ENCODE measurements at places on chromosomes 5 and 9.

- no peak for DNase-seq
These were observed 55.2 kb downstream of the NEURL1B start for GRCh38 chr5:172696171-172696849.

DNA sequence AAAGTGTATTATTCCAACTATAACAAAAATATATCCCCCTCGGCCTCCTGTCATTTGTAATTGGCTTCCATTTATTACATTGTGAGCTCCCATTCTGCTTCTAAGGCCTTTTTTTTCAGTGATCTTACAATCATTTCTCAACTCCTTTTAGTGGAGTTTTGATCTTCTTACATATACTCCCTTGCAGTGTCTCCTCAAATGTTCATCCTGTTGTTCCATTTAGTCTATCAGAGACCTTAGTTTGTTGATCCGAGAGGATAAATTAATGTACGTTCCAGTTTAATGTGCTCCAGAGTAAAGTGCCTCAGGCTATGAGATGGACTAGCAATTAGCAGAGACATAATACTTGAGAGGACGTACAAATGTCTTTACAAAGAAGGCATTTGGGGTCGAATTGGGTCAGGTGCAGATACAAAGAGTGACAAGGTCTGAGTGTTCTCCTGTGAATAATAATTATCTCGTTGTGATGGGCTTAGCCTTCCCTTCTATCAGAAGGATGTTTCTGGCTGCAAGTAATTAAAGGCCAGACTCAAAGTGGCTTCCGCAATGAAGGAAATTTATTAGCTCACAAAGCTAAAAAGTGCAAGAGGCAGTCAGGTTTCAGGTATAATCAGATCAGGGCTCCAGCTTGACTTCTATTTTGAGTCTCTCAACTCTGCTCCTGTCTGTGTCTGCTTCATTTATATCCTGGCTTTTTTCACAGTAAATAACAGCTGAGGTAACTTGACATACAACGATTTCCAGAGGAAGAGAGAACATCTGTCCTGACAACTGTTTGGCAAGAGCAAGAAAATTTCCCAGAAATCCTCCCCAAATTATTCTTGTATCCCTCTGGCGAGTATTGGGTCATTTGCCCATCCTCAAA, 30.1 kb downstream of the ARRDC3 start:
- DNase-seq: no peak

DNA sequence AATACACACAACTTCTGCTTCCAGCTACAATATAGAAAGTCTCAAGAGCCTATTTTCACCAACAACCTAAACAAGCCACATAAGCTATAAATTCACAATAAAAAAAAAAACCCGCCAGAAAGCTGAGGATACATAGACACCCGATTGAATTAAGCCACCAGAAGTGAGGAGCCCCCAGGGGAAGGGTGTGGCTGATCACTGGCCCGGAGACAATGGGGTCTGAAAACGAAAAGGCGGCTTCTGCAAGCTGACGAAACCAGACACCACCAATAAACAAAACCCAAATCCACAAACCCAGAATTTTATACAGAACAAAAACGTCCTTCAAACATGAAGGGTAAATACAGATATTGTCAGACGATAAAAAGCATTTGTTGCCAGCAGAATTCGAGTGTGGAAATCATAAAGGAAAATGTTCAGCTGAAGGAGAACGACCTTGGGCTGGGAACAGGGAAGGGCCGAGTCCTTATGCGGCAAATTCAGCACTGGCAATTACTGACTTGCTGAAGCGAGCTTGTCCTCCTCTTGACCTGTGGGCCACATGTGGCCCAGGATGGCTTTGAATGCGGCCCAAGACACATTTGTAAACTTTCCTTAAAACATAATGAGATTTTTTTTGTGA, 39.6 kb upstream of the CEP72 start:
- no peak for DNase-seq

DNA sequence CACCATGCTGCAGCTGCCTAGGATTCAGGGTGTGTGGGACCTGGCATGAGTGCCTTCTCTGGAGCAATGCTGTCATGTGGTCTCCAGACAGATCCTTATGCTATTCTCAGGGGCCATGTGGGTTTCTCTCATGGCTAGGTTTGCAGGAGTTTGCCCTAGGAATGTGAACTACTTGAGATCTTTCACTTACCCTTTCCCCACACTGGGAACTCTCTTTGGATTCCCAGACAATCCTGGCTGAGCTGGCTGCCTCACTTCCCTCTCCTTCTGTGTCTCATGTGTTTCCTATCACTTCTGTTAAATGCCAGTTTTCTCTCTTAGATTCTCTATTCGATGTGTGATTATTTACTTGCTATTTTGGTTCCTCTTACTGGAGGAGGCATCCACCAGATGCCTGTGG, 270.2 kb upstream of the RASA1 start:
- DNase-seq: no peak

DNA sequence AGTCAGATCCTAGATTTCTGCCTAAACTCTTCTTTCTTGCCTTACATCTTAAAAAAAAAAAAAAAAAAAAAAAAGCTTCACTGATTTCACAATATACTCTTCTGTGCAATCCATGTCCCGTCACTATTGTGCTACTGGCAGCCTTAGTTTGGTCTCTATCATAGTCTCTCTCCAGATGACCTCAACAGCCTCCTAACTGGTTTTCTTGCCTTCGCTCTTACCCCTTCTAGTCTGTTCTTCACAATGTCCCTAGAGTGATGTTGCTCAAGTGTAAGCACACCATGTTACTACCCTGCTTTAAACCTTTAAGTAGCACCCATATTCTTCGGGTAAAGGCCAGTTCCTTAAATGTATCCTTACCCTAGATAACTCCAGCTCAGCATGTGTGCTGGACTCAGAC, 25.8 kb downstream of the CD180 start:
- DNase-seq: no peak

DNA sequence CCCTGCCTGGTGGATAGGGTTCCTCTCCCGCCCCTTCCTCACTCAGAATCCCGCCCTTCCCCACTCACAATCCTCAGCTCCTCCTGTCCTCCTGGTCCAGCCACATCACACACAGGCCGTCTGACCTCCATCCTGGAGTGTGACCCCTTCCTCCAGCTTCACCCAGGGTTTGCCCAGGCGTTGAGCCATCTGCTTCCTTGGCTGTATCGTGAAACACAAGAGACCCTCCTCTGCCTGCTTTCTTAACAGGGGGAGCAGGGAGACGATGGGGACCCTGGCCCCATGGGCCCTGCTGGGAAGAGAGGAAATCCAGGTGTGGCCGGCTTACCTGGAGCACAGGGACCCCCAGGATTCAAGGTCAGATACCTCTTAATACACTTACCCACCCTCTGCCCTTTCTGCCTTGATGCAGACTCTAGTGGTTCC, 32.3 kb upstream of the ORM1 start:
- DNase-seq: no peak

GRCh38 chr9:107989544-107989943, 500.0 kb upstream of the KLF4 start:
- DNase-seq: no peak

DNA sequence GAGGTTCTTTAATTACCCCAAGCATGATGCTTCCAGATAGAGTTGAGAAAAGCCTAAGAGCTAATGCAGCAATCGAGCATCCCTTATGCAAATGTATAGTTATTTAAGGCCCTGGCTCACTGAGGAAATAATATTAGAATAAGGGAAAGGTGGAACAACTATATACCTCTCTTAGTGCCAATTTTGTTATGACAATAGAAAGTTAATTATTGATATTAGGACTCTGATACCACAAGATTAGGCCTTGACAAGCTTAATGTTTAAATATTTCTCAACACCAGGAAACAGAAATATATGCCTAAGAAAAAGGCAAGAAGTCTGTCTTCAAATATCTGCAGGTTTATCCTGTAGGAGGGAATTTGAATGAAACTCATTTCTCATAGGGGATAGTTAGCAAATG, 371.0 kb downstream of the PRELID2 start:
- DNase-seq: no peak

DNA sequence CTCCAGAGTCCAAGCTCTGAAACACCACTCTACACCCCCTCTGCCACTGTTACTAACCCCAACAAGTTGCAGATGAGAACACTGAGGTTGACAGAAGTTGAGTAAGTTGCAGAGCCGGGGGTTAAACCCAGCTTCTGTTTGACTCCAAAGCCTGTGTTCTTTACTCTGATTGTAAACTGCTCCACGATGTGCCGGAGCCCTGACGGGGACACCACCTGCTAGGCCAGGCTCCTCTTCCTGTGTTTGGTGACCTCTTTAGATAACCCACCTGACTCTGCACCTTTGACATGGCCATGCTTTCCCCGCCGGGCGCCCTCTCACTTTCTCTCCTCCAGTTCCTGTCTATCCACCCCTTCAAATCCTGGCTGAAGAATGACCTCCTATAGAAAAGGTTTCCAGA, 96.7 kb downstream of the PAX5 start:
- DNase-seq: no peak

DNA sequence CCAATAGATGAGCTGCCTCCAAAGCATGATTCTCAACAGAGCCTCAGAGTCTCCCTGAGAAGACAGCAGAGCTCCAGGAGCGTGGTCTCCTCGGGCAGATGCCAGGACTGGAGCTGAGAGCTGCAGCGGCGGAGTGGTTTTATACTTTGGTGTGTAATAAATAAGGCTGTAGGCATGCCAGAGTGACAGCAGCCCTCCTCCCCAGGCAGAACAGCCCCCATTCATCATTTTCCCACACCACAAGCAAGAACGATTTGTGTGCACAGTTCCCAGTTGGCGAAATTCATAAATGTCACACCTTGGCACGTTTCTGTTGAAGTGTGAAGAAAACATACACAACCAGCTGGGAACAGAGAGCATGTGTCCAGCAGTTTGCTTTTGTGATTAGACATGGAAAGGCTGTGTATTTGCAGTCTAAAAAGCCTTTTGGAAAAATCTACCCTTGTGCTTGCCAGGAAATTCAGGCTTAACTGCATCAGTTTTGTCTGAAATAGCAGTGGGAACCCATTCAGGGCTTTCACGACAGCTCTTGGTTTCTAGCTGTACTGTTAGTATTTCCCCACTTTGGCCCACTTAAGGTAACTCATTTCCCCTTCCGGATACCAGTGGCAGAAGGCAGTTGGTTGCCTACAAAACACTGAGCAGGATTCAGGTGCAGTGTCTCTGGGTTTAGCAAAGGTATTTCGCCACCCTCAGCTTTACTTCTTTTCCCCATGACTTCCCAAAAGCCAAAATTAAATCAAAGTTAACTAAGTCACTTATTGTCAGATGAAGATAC, at the start of gene C1QTNF3:
Gene C1QTNF3, minus strand, starts transcription at position 115 of the 778 bp plus-strand sequence. Its CDS starts 88 bp downstream, at position 27.
- DNase-seq: no peak

All from stimulated activated CD8-positive, alpha-beta memory T cell treated with anti-CD3 and anti-CD28 coated beads, Interleukin-4, amount 100 ng/mL, for 4 hours (primary cell).